Activated naive CD4-positive, alpha-beta T cell treated with anti-CD3 and anti-CD28 coated beads for 36 hours (primary cell): ENCODE measurements at places on chromosomes 7 and 10. TPM values are rescaled to one million over a fixed set of nuclear protein-coding genes. Genes with fewer than 3 reads are reported as not detected.

- H3K27me3 ChIP-seq, result peaks cover 14% of the 10 kb centered on the region
- H3K27ac ChIP-seq, result no peak overlapping the region
- H3K4me3 ChIP-seq, result no peak overlapping the region
- peaks cover 16% of the 10 kb centered on the region for H3K4me1 ChIP-seq
These were observed 58.4 kb downstream of the NEURL1 start for GRCh38 chr10:103551619-103552602.

GRCh38 chr7:157884461-157885062, 547.8 kb downstream of the DNAJB6 start:
- H3K4me3 ChIP-seq, result no peak overlapping the region
- H3K27ac ChIP-seq, result no peak overlapping the region
- no peaks in the 10 kb centered on the region for H3K27me3 ChIP-seq
- peaks cover 12% of the 10 kb centered on the region for H3K36me3 ChIP-seq
- DNase-seq, result no peak

The PRPS1L1 gene
- total RNA-seq, result not detected

The OR2A25 gene
- not detected for total RNA-seq

The IGFBP3 gene
- not detected for total RNA-seq
